Activated naive CD4-positive, alpha-beta T cell treated with anti-CD3 and anti-CD28 coated beads, Interleukin-2, amount 50 U/mL, for 72 hours (primary cell): ENCODE measurements at places on chromosomes 3 and 15.

GRCh38 chr3:152127058-152127457 is 141.7 kb upstream of the MBNL1 start:
- DNase-seq = peak; percentile 17

GRCh38 chr3:127964053-127964452 is 49.0 kb downstream of the KBTBD12 start:
- no peak for DNase-seq

DNA sequence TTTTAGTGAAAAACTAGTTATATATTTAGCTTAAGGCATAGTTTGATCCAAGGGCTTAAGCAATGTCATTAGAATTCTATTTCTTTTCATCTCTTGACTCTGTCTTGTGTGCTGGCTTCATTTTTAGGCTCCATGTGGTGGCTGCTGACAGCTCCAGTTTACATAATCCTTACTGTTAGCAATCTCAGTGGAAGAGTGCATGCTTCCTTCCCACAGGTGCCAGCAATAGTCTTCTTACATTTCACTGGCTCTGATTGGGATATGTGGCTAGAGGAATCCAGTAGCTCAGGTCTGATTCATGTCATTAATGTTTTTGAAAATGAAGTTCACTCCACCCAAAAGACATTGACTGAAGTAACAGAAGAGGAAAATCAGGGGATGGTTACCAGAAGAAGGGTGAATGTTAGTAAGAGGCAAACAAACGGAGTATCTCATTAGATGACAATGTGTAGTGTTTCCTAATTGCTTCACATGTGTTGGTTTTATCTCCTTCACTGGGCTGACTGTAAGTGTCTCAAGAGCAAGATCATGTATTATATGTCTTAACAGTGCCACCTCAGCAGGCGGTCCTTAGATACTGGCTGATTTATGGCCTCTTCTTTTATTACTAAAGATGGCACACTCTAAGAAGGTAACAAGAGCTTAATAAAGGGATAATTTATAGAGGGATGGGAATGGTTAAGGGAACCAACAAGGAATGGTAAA is 25.6 kb upstream of the TCF12 start:
- DNase-seq = no peak

- DNase-seq = no peak
These were observed 62.7 kb downstream of the PCSK6 start for GRCh38 chr15:101426761-101427333.

DNA sequence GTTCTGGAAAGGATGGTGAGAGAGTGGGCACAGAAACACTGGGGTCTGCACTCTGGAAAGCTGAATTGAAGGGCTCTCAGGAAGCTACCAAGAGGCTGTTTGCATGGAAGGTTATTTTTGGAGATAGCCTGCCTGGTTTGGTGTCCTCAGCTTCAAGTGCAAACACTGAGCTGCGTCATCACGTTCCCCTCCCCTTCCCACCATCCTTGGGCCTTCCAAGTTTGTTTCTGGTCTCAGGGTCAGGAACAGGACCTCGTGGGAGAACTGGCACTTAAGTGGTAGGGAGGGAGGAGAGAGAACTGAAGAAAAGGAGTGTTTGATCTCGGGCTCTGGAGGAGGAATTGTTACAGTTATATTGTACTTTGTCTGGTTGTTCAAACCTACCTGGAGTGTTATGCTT is 10.6 kb downstream of the ST6GAL1 start:
- no peak for DNase-seq
